ENCODE measurements at places on chromosomes 5 and 9.

DNA sequence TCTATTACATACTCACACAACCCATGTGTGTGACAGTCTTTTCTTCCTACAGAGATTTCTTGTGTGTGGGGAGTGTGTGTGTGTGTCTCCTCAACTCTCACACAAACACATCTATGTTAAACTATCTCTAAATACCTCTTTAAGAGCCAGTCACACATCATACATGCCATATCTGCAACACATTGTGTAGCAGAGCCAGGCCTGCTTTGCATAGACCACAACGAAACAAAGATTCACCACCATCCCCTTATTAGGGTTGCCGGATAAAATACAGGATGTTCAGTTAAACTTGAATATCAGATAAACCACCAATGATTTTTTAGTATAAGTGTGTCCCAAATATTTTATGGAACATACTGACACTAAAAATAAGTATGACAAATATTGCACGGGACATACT lies 2.3 kb downstream of the FAM170A start:
- no peaks in the 10 kb centered on the region for H3K4me1 ChIP-seq
- no peak overlapping the region for H3K4me3 ChIP-seq
- no peak overlapping the region for H3K27ac ChIP-seq

- H3K27ac ChIP-seq, result no peak overlapping the region
- H3K4me3 ChIP-seq, result no peak overlapping the region
- no peaks in the 10 kb centered on the region for H3K4me1 ChIP-seq
- no peak for DNase-seq
Observed at GRCh38 chr5:170498811-170499351, 4.9 kb upstream of the KCNIP1 start.

- no peaks in the 10 kb centered on the region for H3K36me3 ChIP-seq
- no peak for DNase-seq
- no peak overlapping the region for H3K27ac ChIP-seq
- no peaks in the 10 kb centered on the region for H3K4me1 ChIP-seq
- H3K27me3 ChIP-seq, result no peaks in the 10 kb centered on the region
- H3K4me3 ChIP-seq, result no peak overlapping the region
Observed at GRCh38 chr5:142235870-142236672, 88.8 kb downstream of the SPRY4 start.

- H3K27me3 ChIP-seq, result no peaks in the 10 kb centered on the region
- H3K4me1 ChIP-seq, result peaks cover 6% of the 10 kb centered on the region
- H3K27ac ChIP-seq, result peak overlapping the region; percentile 9
- H3K36me3 ChIP-seq, result no peaks in the 10 kb centered on the region
- H3K4me3 ChIP-seq, result no peak overlapping the region
Observed at GRCh38 chr5:14706615-14707021, 42.1 kb downstream of the OTULIN start.

GRCh38 chr5:61953913-61954312 lies 352.1 kb upstream of the KIF2A start:
- H3K27me3 ChIP-seq, result no peaks in the 10 kb centered on the region
- H3K36me3 ChIP-seq, result no peaks in the 10 kb centered on the region

DNA sequence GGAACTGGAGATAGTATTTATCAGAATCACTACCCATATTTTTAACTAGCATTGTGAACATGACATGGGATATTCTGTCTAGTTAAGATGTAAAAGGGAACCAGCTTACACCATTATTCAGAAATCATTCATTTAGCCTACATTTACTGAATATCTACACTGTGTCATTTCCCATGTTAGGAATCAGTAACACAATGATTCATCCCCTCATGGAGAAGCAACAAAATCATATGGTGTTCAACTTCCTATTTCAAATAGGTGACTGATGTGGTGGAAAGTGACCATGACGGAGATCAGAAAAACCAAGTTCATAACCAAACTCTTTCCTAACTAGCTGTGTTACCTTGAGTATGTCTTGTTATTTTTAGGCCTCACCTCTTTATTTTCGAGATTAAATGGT lies 550.0 kb upstream of the TUSC1 start:
- H3K36me3 ChIP-seq, result no peaks in the 10 kb centered on the region
- no peak overlapping the region for H3K27ac ChIP-seq
- no peaks in the 10 kb centered on the region for H3K4me1 ChIP-seq
- H3K27me3 ChIP-seq, result no peaks in the 10 kb centered on the region
- H3K4me3 ChIP-seq, result no peak overlapping the region
- no peak for DNase-seq

DNA sequence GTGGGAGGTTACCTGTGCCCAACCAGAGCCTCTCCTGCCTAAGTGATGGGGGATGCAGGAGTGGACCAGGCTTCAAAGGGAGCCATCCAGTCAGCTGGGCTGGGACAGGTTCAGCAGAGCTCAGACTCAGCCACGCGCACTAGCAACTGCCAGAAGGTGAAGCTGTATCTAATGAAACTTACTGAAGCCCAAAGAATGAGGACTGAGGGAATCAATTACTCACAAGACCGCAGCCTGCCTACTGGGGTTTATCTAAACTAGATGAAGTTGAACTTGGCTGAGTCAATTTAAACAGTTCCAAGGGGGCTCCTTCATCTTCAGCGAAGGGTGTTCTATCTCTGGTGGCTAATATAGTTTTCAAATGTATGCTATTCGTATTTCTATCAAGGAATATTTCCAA lies 11.4 kb downstream of the HAND1 start:
- no peak overlapping the region for H3K4me3 ChIP-seq
- no peak for DNase-seq
- H3K27ac ChIP-seq, result no peak overlapping the region
- no peaks in the 10 kb centered on the region for H3K4me1 ChIP-seq
- no peaks in the 10 kb centered on the region for H3K36me3 ChIP-seq
- peaks cover 20% of the 10 kb centered on the region for H3K27me3 ChIP-seq

DNA sequence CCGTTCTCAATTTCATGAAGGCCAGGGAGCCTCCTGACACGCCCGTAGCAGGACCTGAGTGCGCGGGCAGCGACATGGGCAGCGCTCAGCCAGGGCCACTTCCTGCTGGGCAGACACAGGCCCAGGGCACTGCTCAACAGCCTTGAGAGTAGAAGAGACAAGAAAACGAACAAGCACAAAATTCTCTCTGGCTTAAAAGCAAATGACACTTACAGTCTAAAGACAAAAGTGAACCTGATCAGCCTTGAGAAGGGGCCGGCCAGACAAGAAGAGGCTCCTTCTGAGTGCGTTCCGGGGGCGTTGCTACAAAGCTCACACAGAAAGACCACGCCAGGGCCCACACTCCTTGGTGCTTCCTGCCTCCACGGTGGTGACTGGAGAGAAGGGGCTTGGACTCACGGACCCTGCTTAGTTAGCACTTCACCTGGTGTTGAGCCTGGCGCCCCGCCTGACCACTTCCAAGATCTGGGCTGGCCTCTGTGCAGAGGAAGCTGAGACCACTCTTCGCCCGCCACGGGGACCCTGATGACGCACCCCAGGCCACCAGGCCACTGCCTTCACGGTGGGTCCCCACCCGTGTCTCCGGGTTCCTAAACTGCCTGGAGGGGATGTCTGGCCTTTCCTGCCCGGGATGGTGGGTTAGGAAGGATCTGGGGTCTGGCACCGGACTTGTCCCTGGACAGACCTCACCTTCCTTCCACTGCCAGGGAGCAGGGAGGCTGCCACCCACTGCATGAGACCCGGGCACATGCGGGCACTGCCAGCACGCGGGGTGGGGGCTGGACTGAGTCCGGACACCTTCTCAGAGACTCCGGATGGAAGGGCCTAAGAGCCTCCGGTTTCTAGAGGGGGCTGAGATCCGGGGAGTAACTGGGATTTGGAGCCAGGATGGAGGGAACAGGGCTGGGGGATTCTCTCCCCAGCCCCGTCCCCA lies 1.3 kb downstream of the SLC12A7 start:
- DNase-seq, result no peak
- peaks cover 9% of the 10 kb centered on the region for H3K4me1 ChIP-seq
- H3K4me3 ChIP-seq, result peak overlapping the region; percentile 87
- H3K27me3 ChIP-seq, result peaks cover 14% of the 10 kb centered on the region
- H3K36me3 ChIP-seq, result no peaks in the 10 kb centered on the region

DNA sequence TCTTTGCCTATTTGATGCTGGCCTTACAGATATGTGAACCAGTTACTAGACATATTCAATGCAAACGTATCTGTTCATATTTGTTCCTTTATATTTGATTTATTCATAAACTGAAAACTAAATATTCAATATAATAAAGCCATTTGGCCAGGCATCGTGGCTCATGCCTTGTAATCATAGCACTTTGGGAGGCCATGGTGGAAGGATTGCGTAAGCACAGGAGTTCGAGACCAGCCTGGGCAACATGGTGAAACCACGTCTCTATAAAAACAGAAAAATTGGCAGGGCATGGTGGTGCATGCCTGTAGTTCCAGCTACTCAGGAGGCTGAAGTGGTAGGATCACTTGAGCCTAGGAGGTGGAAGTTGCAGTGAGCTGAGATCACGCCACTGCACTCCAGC lies 49.2 kb upstream of the CTNNAL1 start:
- no peak overlapping the region for H3K27ac ChIP-seq
- no peak overlapping the region for H3K4me3 ChIP-seq
- peaks cover 58% of the 10 kb centered on the region for H3K36me3 ChIP-seq

DNA sequence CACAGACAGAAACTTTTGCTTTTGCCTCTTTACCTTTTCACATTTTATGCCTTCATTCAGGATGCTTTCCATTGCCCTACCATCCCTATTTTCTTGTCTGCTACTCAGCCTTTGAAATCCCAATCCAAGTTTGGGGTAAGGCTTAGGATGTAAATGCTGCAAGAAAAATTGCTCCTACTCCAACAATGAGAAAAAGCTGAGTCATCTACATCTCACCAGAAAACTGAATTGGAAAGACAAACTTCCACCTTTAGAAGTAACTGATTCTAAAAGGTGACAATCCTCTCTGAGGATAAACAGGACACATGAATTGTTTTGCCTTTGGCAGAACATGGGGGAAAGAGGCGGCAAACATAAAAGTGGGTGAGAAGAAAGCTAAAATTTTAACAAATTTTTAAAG lies 295.6 kb downstream of the NR2F1-AS1 start:
- H3K27me3 ChIP-seq, result no peaks in the 10 kb centered on the region
- DNase-seq, result no peak
- no peak overlapping the region for H3K27ac ChIP-seq
- H3K36me3 ChIP-seq, result no peaks in the 10 kb centered on the region
- H3K4me3 ChIP-seq, result no peak overlapping the region

- H3K36me3 ChIP-seq, result no peaks in the 10 kb centered on the region
- no peak for DNase-seq
- H3K4me3 ChIP-seq, result no peak overlapping the region
Observed at GRCh38 chr9:38004809-38005560, 64.0 kb downstream of the SHB start.

DNA sequence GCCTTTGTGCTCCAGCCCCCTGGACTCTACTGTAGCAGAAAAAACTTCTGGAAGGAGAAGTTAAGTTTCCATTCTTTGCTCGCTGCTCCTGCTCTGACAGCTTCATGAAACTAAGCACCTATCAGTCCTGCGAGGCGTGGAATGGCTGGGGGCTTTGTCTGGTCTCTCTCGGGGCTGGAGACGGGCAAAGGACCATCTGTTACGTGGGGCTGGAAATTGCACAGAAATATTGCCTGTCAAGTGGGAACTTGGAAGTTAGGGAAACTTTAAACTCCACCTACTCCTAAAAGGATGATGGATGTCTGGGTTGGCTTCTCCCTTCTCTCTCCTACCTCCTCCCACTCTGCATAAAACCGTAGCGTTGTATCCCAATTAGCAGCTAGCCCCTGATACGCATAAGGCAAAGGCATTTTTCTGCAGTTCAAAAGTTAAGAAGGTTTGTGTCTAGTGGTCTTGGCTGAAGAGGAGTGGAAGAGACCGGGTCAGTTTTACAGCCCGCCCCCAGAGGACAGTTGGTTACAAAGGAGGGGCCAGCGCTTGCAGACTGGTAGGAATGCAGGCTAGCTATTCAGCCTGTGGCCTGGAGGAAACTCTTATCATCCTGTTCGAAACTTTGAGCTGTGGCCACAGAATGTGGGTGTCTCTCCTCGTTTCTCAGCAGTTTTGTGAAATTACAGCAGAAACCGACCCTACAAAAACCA lies 1.3 kb downstream of the FBXL7 start:
- peaks cover 4% of the 10 kb centered on the region for H3K27me3 ChIP-seq
- peak; percentile 12 for DNase-seq
- H3K27ac ChIP-seq, result peak overlapping the region; percentile 72
- peak overlapping the region; percentile 65 for H3K4me3 ChIP-seq
- H3K36me3 ChIP-seq, result no peaks in the 10 kb centered on the region
- H3K4me1 ChIP-seq, result no peaks in the 10 kb centered on the region

DNA sequence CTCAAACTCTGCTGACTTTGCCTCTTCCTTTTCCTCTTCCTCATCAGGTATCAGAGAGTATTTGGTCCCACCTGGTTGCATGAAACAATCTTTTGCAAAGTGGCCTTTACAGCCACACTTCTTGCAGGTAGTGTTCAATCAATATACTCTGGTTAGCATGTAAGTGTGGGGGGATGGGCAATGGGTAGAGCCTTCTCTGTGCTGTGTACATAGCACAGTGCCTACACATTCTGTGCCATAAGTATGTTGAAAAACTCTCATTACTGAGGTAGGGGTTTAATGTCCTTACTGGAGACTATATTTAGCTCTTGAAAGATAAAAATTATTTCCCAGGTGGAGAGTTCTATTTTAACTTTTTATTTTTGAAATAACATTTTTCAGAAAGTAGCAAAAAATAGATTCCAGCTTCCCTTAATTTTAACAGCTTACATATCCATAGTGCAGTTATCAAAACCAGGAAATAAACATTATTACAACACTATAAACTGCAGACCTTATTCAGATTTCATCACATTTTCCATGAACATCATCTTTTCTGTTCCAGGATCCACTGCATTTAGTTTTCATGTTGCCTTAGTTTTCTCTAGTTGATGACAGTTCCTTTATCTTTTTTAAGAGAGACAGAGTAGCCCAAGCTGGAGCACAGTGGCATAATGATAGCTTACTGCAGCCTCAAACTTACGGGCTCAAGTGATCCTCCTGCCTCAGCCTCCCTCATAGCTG lies 15.1 kb downstream of the TTC1 start:
- H3K27ac ChIP-seq, result no peak overlapping the region
- H3K4me3 ChIP-seq, result no peak overlapping the region
- no peaks in the 10 kb centered on the region for H3K36me3 ChIP-seq
- DNase-seq, result no peak
- H3K4me1 ChIP-seq, result peaks cover 6% of the 10 kb centered on the region

- H3K36me3 ChIP-seq, result no peaks in the 10 kb centered on the region
- no peak overlapping the region for H3K27ac ChIP-seq
- no peak for DNase-seq
- peak overlapping the region; percentile 41 for H3K4me3 ChIP-seq
- no peaks in the 10 kb centered on the region for H3K4me1 ChIP-seq
Observed at GRCh38 chr5:33890131-33891032, 1.4 kb downstream of the ADAMTS12 start.

Measured in gastrocnemius medialis (tissue), 4 donors.